Neuronal stem cell (in vitro differentiated cells): ENCODE measurements at places on chromosomes 7 and 10.
A peak's percentile ranks its signal among the peaks of the same experiment; 100 is the strongest.

GRCh38 chr7:136870866-136871487 lies 2.5 kb downstream of the CHRM2 start:
- peak; percentile 23 for DNase-seq

- DNase-seq: no peak
These were observed 16.5 kb downstream of the MAT1A start for GRCh38 chr10:80272793-80273522.

DNA sequence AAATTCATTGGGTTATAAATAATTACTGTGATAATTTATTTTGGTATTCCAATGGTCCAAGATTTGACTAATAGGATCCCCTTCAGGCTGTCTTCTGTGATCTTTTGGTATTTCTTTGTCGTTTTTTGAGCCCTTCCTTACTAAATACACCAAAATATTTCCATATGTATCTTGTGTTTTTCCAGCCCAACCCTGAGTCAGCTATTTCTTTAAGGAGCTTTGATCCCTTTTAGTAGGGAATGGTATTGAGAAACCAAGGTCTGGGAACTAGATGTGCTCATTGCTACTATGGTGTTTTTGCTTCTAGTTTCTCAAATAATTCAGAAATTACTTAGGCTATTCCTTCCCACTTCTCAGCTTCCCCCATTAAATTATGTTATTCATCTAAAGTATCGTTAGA lies 15.3 kb downstream of the NHLRC2 start:
- no peak for DNase-seq

- DNase-seq: no peak
These were observed 552.9 kb downstream of the ARL4A start for GRCh38 chr7:13240349-13240748.

- no peak for DNase-seq
These were observed 122.8 kb upstream of the CTTNBP2 start for GRCh38 chr7:117995850-117996650.

GRCh38 chr7:155333346-155334234 lies 35.9 kb downstream of the INSIG1 start:
- no peak for DNase-seq

DNA sequence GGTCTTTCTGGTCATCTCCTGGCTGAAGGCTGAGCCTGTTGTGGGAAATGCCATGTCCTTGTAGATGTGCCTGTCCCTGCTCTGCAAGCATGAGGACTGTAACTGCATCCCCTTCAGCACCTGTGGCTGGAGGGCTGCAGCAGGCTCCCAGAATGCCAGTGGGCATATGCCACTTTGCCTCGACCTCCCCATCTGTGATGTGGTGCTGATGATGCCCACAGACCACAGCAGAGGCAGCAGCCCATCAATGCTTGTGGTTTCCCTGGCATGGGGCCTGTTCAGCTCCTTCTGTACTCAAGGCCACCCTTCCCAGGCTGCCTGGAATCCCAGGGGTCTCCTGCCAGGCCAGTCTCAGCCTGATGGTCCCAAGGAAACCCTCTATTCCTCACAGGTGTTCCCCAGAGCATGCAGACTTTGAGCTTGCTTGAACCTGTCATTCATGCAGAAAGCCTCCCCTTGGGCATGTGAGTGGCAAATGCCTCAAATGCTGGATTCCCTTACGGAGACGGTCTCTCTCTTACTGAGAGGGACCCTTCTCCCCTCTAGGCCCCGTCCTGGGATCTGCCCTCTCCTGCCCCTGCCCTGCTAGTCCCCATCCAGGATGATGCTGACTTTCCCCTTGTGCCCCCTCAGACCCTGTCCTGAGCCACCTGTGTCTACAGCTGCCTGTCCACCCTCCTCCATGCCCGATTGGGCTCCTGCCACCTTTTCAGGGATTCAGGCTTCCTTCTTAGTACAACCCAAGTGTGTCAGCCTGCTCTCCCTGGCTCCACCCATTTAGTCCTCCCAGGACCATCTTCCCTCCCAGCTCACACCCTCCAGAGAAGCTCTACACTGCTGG lies 50.9 kb upstream of the ANTXRL start:
- DNase-seq: no peak

DNA sequence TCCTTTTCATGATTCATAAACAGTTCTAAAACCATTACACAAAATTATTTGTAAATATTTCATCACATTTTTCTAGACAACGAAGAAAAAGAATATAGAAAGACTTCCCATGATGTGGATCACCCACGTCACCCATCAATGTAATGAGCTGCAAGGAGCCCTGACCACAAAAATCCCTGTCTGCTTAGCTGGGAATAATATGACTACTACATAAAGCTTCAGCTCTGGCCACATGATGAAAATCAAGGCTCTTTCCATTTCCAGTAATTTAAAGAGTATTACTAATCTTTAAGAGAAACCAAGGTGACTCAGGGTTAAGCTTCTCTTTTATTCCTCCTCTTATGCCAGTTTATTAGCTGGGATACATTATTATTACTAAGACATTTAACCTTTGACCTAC lies 180.8 kb upstream of the CACNA2D1 start:
- DNase-seq: no peak

GRCh38 chr10:52030051-52030790 lies 283.9 kb upstream of the DKK1 start:
- DNase-seq: no peak

DNA sequence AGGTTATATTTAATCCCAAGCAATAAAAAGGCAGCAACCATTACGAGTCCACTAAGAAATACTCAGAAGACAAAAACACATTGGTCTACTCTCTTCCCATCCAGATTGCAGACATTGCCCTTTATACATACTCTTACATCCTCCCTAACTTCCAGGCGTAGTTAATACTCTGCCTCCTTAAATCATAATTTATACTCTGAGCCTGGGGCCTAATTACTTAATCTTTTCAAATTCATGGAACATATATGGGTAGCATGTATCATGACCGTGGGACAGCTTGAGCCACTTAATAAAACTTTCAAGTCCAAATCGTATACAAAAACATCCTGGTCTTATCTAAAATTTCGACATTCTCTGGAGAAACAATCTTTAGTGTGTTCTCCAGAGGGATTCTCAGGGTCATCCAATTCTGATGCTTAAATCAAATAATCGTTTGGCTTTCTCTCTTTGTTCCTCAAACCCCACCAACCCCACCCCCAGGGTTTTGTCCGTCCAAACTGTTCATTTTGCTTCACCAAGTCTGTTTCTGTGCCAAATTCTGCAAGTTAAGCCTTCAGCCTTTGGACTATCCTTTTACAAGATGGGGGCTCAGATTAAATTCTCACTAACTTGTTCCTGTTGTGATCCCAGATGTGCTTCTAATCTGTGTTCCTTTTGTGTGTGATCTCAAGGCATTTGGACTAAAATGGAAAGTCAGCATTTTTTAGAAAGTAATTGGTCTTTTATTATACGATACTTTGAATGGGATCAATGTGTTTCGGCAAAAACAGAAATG lies 86.4 kb downstream of the ADAM12 start:
- no peak for DNase-seq

GRCh38 chr10:24889639-24890038 lies 62.8 kb downstream of the PRTFDC1 start:
- no peak for DNase-seq

DNA sequence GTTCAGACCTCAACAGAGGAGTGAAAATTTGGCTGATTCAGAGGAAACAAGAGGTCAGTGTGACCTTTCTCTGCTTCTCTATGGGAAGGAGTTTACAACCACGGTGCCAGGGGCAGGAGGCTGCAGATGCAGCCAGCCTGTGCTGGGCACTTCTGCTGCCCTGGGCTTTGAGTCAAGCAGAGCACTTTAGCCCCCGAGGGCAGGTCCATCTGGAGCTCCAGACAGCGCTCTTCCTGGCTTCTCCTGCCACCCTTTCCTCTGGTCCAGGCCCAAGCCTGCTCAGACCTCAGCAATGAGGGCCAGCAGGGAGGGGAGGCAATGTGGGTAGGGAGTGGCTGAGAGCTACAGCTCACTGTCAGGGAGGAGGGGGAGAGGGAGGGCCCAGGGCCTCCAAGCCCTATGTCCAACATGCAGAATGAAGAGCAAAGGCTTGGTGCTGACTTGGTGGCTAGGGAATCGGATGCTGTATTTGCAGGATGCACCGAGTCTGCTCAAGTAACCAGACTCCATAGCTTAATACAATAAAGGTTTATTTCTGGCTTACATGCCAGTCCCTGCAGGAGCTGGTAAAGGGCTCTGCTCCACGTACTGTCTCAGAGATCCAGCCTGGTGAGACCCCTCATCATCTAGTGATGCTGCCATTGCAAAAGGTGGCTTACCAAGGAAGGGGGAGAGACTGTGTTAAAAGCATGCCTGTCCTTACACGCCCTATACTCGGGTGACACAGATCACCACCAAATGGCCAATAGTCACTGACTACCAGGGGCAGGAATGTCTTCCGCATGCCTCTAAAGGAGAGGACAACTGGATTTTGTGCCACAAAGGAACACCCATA lies 481.6 kb downstream of the RPS24 start:
- DNase-seq: no peak

DNA sequence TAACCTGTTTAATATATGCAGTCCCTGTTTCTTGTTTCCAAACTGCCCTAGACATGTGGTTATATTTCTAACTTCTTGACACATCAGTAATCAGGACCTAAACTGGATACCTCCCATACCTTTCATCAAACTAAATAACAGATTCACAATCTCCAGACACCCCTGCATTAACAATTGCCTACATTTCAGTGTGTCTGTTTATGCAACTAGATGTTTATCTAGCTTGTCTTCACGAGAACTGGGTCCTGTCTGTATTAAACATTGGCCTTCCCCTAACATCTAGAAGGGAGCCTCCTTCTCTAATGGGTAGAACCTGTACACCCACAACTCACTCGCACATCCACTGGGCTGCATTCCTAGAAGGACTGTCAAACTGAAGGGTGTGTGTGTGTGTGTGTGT lies 683.7 kb upstream of the FZD8 start:
- no peak for DNase-seq

DNA sequence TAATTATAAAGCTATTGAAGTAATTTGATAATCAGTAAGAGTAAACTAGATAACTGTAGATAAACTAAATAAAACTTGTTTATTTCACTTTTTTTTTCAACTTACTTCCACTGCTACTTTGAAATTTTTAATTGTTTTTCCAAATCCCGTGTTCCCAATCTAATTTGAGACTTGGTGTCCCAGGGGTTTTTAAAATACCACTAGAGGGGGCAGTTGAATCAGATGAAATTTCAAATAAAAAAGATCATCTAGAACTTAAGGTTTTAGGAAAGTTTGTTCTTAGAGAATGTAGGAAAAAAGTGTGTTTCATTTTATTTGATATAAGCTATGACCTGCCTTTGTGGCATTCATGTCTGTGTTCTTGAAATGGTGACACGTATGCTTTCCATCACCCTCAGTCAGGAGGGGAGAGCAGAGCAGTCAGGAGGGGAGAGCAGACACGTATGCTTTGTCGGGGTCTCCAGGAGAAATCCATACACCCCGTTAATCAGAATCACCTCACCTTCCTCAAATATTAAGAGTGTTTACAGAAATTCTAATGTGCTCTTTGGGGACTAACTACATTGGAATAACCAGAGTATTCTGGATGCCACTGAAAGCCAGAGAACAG lies 49.9 kb downstream of the C10orf67 start:
- no peak for DNase-seq

DNA sequence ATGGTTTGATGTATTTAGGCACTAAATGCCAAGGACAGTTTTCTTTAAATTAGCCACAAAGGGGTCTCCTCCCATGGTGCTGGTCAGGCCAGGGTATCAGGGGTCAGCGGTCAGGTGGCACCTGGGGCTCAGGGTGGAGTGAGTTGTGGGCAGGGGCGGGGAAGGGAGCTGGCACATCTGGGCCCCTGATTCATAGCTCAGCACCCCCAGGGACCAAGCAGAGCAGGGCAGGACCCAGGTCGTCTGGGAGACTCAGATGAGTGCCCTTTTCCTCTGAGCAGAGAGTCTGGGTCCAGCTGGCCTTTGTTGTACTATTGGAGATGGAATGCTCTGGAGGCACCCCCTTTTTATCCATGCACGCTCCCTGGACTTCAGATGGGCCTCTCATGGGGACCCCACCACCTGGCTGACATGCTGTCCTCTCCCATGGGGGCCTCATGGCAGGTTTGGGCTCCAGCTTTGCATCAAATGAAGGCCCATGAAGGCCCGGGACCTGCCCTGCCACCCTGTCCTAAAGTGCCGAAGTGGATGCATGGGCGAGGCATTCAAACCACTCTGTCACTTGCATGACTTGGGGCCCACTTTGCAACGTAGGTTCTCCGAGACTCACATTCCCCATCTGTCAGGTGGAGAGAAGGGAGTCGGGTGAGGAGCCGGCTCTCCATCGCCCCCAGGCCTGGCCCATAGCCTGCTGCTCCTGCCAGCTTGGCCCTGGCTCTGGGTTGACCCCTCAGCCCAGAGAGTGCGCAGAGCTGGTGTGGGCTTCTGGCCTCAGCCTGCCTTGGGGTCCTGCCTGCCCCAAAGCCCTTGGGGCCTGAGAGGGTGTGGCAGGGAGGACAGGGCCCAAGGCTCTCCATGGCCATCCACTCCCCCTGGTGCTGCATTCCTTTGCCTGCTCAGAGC lies 66.4 kb downstream of the RAMP3 start:
- no peak for DNase-seq

GRCh38 chr7:88214456-88214855 lies 5.4 kb downstream of the SRI start:
- DNase-seq: no peak

DNA sequence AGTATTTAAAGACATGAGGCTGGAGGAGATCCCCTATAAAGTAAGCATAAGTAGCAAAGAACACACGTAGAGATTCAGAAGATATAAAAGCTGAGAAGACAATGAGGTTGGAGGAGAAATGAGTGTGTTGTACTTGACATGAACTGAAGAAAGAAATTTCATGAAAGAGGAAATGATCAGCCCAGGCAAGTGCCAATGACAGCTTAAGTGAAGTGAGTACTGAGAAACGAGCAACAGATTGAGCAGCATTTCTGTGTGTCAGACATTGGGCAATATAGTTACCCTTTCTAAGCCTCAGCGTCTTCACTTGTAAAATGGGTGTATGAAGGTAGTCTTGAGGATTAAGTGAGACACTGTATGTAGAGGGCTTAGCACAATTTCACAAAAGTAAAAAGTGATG lies 4.8 kb upstream of the LIPA start:
- no peak for DNase-seq
